Ureter (tissue), 1 donor: ENCODE measurements at places on chromosomes 11 and 22.

GRCh38 chr11:67649634-67650510, 658 bp downstream of the ACY3 start:
- no peak for DNase-seq

DNA sequence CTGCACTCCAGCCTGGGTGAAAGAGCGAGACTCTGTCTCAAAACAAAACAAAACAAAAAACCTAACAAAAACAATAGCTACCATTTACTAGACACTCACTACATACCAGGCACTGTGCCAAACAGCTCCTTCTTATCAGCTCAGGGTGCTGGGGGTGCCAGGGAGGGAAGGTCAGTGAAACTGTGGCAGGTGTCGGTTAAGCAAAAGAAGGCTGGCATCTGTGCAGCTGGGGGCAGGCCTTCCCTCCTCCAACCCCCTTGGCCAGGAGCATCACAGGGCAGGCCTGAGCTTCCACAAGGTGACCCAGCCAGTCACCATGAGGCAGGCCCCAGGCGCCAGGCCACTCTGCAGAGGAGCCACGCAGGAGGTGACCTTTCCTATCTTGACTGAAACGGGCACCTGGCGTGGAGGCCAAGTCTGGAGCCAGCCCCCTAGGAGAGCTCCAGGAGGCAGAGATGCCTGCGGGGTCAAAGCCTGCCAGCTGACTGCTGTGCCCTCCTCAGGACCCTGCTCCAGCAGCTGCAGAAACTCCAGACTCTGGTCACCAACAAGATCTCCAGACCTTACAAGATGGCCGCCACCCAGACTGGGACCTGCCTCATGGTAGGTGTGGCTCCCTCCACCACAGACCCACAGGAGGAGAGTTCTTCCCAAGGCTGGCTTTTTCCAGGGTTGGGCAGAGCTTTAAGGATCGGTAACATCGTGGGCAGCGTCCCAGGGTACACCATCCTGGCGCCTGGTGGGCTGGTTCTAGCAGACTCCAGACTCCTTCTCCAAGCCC, 31.3 kb upstream of the DGKZ start:
- DNase-seq, result no peak

GRCh38 chr11:69529001-69529400, 47.5 kb downstream of the LINC01488 start:
- DNase-seq, result no peak

- DNase-seq, result peak; percentile 62
These were observed 139.5 kb downstream of the COMMD9 start for GRCh38 chr11:36149538-36150242.

DNA sequence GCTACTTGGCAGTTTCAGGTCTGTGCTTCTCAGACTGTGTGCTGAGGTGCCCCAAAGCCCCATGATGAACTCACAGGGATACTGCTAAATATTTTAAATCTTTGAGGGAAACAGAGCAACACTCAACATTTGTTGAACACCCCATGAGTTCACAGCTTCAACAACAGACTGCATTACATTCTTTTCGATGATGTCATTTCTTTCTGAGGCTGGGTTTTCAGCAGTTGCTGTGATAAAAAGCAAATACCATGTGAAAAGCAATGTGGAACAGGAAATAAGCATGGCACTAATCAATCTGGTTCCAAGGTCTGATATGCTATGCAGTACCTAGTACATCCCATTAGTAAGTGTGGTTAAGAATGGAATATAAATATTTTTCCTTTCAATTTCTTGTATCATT, 82.7 kb downstream of the RPL27A start:
- no peak for DNase-seq

GRCh38 chr22:44807915-44808690, 55.7 kb downstream of the ARHGAP8 start:
- DNase-seq, result no peak

- DNase-seq, result no peak
These were observed 43.0 kb upstream of the HIPK3 start for GRCh38 chr11:33214187-33214586.

- no peak for DNase-seq
These were observed 375 bp downstream of the SLC25A1 start for GRCh38 chr22:19178065-19178656.

DNA sequence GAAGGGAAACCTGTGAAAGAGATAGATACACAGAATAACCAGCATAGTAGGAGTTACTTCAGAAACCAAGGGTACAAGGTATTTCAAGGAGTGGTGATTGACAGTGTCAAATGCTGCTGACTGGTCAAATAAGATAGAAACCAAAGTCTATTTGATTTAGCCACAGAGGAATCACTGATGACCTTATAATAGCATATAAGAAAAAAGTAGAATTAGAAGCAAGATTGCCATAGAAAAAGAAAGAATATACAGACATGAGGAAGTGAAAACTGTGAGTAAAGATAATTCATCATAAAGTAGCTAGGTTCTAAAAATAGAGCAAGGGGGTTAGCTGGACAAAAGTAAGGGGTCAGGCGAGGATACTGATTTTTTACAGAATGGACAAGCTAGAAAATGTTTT, 14.2 kb downstream of the ZBTB44 start:
- no peak for DNase-seq

DNA sequence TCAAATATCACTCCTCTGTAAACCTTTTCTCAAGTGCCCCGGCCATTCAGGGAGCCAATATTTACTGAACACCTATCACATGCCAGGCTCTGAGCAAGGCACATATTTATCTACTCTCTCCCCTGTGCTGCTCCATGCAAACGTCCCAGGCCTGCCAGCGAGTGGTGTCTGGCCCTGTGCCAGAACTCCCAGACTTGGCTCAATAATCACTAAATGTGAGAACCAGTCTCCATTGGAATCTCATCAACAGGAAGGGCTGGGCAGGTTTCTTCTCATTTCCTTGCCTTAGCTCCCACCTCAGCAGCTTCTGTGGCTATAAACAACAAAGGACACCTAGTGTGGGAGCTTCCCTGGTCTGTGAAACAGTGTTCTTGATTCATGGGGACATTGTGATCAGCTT, 21.7 kb downstream of the RASSF10 start:
- no peak for DNase-seq

GRCh38 chr22:24827296-24827695, 21.3 kb downstream of the SGSM1 start:
- no peak for DNase-seq

GRCh38 chr22:28123989-28124766, 205.1 kb upstream of the PITPNB start:
- no peak for DNase-seq

DNA sequence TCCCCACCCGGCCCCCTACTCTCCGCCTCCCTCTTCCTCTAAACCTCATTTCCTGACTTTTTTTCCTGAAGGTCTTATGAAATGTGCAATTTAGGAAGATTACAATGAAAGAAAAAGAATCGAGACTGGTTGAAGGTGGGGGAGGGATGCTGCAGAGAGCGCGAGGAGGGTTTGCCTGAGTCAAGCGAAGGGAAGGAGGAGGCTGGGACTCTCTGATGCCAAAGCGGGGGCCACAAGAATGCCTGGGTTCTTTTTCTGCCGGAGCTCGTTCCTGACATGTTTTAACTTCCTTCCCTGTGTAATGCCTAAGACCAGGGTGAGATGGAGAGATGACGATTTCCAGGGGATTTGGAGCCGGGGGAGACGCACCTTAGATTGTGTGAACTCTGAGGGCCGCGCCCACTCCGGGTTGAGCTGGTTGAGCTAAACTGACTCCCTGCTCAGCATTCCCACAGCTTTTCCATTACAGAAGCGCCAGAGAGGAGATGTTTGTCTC, 270.5 kb upstream of the SORL1-AS1 start:
- DNase-seq, result peak; percentile 48

DNA sequence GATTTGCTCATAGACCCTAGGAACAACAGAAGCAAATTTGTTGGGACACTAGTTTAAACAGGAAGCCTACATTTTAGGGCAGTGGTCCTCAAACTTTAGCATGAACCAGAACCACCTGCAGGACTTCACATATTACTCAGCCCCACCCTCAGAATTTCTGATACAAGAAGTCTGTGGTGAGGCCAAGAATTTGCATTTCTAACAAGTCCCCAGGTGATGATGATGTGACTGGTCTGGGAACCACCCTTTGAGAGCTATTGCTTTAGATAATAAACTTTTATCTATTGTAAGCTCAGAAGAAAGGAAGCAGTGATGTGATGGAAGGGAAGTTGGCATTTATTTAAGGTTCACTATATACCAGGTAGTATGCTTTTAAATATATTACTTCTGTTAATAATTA, 194.0 kb downstream of the FAM181B start:
- no peak for DNase-seq
